ENCODE measurements at places on chromosomes 11 and 22. TPM values are rescaled to one million over a fixed set of nuclear protein-coding genes. Genes with fewer than 3 reads are reported as not detected.
A peak's percentile ranks its signal among the peaks of the same experiment; 100 is the strongest.

The KIRREL3 gene
- 2.2 TPM for total RNA-seq

The ISX gene
- total RNA-seq, result not detected

DNA sequence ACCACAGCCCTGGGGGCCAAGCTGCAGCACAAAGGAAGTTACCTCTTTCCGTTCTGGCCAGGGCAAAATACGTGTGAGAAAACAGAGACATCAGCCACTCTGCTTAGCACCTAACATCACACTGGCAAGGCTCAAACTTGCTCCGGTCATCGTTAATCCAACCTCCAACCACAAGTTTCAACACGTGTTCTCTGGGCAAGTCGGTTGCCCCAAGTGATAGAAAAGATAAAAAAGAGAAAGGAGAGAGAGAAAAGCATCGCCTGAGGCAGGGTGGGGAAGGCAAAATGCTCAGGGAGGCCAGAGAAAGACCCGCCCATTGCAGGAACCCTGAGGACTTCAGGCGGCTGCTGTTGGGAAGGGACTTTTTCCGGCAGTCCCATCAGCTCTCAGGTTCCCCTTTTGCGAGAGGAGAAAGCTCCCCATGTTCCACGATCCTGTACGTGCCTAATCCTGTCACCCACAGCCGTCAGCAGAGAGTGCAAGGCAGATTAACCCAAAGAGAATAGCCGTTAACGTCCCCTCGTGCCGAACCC is 18.5 kb upstream of the B4GALNT4 start:
- DNase-seq, result no peak

- DNase-seq, result no peak
Measured at GRCh38 chr11:111230122-111230465, 15.4 kb upstream of the POU2AF2 start.

DNA sequence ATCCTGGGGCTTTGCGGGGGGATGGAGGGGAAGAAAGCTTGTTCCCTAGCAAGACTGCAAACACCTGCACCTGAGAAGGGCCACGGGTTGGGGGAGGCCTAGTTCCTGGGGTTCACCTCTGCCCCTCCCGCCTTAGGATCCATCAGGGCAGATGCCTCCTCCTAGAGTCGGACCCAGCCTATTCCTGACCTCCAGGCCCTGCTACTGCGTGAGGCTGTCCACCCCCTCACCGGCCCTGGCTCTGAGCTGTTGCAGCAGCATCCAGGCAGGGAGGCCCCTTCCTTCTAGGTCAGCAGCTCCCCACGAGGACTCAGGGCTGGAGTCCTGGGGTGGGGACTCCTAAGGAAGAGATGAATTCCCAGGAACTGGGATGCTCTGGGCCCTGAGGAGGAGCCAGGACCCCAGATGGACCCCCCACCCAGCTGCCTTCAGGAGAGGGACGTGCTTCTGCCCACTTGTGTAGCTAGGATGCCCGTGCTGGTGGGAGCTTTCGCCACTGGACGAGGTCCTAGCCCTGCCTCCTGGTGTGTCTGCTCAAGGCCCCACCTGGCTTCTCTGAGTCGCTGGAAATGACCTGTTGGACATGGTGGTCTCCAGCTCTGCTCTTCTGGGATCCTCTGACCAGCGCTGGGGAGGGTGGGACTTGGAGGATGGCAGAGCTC is 10.3 kb downstream of the MRGPRF start:
- no peak for DNase-seq

- DNase-seq, result peak; percentile 34
Measured at GRCh38 chr11:66268952-66269905, 790 bp downstream of the RAB1B start.

The GPR83 gene
- total RNA-seq, result not detected

The CD248 gene
- not detected for total RNA-seq

DNA sequence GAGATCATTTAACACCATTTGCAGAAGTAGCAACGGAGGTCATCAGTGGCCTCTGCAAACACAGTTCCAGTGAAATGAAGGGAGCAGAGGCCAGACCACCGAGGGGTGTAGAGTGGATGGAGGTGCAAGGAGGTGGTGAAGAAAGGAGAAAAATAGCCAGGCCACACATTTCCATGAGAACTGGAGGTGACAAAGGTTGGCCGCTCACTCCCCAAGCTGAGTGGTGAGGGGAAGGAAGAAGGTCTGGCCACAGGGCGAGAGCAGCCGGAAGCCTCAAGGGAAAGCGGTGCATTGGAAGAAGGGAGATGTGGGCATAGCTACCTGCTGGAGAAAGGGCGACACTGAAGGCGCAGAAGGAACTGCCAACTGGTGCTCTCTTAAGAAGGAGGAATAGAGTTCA is 20.1 kb upstream of the TMPRSS4 start:
- peak; percentile 33 for DNase-seq

The VSTM5 gene
- 0.81 TPM for total RNA-seq

DNA sequence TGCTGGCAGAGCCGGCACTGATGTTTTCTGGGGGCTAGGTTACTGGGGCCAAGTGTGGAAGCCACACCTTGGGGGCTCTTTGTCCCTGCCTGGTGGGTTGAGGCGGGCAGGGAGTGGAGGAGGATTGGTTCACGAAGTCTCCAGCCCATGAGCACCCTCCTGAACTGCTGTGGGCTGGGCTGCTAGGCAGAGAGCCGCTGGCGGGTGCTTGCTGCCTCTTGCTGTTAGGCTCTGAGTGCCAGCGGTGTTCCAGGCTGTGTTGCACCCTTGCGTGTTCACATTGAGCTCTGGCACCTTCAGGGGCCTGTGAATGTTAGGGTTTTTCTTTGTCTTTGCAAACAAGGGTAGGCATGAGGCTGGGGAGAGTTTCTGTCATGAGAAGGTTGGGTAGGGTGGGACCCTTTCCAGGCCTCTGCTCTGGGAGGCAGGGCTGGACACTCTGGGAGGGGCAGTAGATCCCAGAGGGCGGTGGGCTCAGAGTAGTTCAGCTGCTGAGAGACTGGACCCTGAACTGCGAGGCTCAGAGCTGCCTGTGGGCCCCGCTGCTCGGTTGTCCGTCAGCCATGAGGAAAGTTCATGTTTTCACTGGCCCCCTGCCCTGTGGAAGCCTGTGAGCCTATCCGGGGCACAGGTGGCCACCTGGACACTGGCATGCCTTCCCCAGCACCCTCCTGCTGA is 24.0 kb upstream of the TMEM191C start:
- no peak for DNase-seq

The PGA5 gene
- not detected for total RNA-seq

The GAB4 gene
- total RNA-seq, result not detected

DNA sequence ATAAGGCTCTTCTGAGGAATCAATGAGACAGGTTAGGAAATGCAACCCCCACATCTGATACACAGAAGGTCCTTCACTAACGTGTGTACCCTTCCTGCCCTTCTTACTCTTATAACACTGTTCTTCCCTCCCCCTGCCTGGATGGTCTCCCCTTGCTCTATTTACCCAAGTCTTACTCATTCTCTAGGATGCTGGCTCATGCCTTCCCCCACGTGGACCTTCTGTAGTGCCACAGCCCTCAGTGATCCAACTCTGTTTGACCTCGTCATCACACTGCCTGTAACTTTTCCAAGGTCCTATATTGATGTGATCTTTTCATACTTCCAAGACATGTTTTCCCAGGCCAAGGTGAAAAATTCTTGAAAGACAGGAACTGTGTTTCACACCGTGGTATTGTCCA is 79.8 kb downstream of the C11orf58 start:
- DNase-seq, result no peak

- no peak for DNase-seq
Measured at GRCh38 chr11:125157118-125157733, 7.3 kb upstream of the PKNOX2 start.

The GP1BB gene
- total RNA-seq, result 0.35 TPM

The CCDC81 gene
- 1.1 TPM for total RNA-seq

The RAB39A gene
- not detected for total RNA-seq

DNA sequence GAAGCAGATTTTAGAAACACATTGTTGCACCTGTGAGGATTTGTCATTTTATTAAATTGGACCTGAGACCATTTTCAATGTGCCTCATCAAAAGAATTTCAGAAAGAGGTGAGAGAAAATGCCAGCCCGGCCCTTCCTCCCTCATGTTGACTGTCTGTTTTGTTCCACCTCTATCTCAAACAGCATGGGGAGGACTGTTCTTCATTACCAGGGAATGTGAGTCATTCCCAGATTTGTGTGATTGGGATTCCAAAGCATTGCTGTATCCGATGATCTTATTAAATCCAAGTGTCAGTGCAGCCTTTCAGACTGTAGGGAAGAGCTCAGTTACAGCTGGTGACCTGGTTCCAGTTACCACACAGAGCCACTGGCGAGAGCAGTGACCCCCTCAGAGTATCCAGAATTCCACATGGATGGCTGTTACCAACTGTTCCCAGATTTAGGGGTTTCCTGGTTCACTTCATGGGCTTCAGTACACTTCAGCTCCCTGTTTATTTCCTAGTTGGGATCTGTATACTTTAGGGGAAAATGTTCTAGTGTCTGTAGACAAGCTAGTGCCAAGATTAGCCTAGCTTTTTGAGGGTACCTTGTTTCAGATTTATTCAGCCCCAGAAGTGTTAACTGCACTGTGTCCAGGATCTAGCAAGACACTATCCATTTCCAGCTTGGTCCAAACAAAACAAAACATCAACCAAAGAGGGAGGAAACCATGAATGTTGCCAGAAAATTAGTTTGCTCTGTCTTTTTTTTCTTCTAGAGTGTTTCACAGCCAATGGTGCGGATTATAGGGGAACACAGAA is 20.9 kb downstream of the KREMEN1 start:
- no peak for DNase-seq

DNA sequence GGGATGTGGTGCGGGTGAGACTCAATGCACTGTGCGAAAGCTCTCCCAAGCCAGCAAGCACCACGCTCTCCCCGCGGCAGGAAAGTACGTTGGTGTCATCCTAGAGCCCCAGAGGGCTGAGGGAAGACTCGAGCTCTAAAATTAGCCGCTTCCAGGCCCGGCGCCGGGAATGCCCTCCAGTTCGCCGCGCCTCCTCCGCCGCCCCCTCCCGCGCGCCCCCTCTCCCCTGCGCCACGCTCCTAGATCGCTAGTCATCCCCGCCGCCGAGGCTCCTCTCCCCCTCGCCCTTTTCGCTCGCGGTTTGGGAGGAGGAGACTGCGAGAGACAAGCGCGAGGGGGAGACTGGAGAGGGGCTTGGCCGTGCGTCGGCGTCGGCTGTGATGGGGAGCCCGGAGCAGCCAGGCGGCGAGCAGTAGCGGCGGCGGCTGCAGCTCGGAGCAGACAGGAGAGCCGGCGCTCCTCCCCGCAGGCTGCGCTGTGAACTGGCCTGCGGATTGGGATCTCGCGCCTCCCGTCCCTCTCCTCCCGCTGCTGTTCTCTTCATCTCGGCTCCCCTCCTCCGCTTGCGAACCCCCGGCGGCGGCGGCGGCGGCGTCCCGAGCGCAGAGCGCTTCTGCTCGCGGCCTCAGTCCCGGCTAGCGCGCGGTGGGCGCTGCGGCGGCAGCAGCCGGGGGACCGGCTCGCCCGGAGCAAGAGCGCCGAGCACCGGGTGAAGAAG is at the start of gene FAT3:
Gene FAT3, plus strand, starts transcription at position 412 of the 718 bp plus-strand sequence. CDS start 127,295 bp downstream, outside the sequence.
- no peak for DNase-seq

- no peak for DNase-seq
Measured at GRCh38 chr11:78922859-78923625, 348.4 kb upstream of the NARS2 start.

The NAT10 gene
- total RNA-seq, result 62.3 TPM

The TSGA10IP gene
- not detected for total RNA-seq

GRCh38 chr11:36339888-36340287 is 43.8 kb downstream of the PRR5L start:
- DNase-seq, result no peak

DNA sequence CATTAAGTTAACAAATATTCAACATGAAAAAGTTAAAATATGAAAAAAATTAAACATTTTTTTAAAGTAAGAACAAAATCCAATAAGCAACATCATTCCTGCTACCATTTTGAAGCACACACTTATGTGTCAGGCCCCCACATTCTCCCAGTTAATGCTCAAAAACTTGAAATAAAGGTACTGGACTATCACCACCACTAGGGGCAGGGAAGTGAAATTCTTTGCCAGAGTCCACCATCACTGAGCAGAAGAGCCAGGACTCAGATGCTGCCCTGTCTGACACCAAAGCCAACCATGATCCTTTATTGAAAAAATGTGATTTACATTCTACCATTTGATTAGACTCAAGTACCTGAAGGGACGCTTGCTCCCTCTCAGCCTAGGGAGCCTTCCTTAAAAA is 39.1 kb downstream of the PITPNB start:
- DNase-seq, result no peak

- DNase-seq, result no peak
Measured at GRCh38 chr11:70538641-70539359, 140.5 kb downstream of the CTTN start.

DNA sequence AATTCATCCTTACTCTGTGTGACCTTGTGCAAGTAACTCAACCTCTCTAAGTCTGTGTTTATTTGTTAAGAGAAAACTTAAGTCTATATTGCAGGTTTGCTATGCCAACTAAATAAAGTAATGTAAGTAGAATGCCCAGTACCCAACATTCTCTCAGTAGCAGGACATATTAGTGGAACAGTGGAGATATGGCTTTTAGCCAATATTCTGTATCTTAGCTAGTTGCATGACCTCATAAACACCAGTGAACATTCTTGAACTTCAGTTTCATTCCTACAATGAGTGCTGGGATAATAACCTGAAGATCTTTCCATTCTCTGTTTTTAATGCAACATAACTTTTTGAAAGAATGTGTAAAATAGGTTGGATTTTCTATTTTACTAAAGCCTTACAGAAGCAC is 77.0 kb downstream of the RAB38 start:
- DNase-seq, result no peak

The CSNK2A3 gene
- not detected for total RNA-seq

The VSIG10L2 gene
- not detected for total RNA-seq

GRCh38 chr11:107041088-107041444 is 22.8 kb upstream of the GUCY1A2 start:
- no peak for DNase-seq
